ENCODE measurements at places on chromosomes 3 and 15. TPM values are rescaled to one million over a fixed set of nuclear protein-coding genes. Genes with fewer than 3 reads are reported as not detected.

The GOLGA8T gene
- not detected for total RNA-seq

The ADGRG7 gene
- total RNA-seq, result not detected

The ZBTB47 gene
- 20.2 TPM for total RNA-seq

The IQCH gene
- total RNA-seq, result 1.8 TPM

The GHRL gene
- total RNA-seq, result not detected

The STRC gene
- not detected for total RNA-seq

The TMEM212 gene
- total RNA-seq, result not detected

The SLC51B gene
- not detected for total RNA-seq

The SOX2 gene
- not detected for total RNA-seq

The GOLGA6L7 gene
- not detected for total RNA-seq

The EFCC1 gene
- total RNA-seq, result 0.06 TPM

The BFSP2 gene
- total RNA-seq, result not detected

All from cardiac ventricle fibroblast (primary cell).